ENCODE measurements at places on chromosomes 7 and 10. TPM values are rescaled to one million over a fixed set of nuclear protein-coding genes. Genes with fewer than 3 reads are reported as not detected.

MMP21 gene
- total RNA-seq = not detected

FKBP9 gene
- total RNA-seq = 90.8 TPM

BAMBI gene
- total RNA-seq = 13.7 TPM

ZNF239 gene
- total RNA-seq = 2.3 TPM

TSPAN33 gene
- total RNA-seq = 6.9 TPM

AGAP3 gene
- total RNA-seq = 37.7 TPM

NYAP1 gene
- 4.2 TPM for total RNA-seq

PRLHR gene
- total RNA-seq = not detected

ATOH7 gene
- total RNA-seq = 0.22 TPM

ACHE gene
- total RNA-seq = 2.6 TPM

CDK6 gene
- total RNA-seq = 13.3 TPM

GIMAP2 gene
- not detected for total RNA-seq

VWDE gene
- 0.29 TPM for total RNA-seq

FAM25A gene
- not detected for total RNA-seq

FKBP6 gene
- not detected for total RNA-seq

TMEM229A gene
- not detected for total RNA-seq

PTF1A gene
- not detected for total RNA-seq

VAX1 gene
- total RNA-seq = 1.3 TPM

CEP55 gene
- total RNA-seq = 104 TPM

GIGYF1 gene
- 18.8 TPM for total RNA-seq

ELMO1 gene
- total RNA-seq = 1.6 TPM

OPN4 gene
- total RNA-seq = not detected

GRID2IP gene
- not detected for total RNA-seq

CHAT gene
- not detected for total RNA-seq

A1CF gene
- total RNA-seq = not detected

ADARB2 gene
- total RNA-seq = not detected

AOAH gene
- total RNA-seq = not detected

CLDN15 gene
- 12.9 TPM for total RNA-seq

KIAA1217 gene
- 1.9 TPM for total RNA-seq

TRPV6 gene
- total RNA-seq = not detected

PRKAR2B gene
- 2.9 TPM for total RNA-seq

SLC26A3 gene
- total RNA-seq = not detected

PPP1R3C gene
- 21.0 TPM for total RNA-seq

ARMC3 gene
- total RNA-seq = 0.66 TPM

ZNF655 gene
- total RNA-seq = 58.6 TPM

EPHA1 gene
- not detected for total RNA-seq

HOXA2 gene
- total RNA-seq = 1.1 TPM

SEM1 gene
- 318 TPM for total RNA-seq

Data from A549 treated with ZK216348 at 1 μM for 4 hours (cell line).